ENCODE measurements at places on chromosomes 7 and 10.

- DNase-seq = no peak
Measured at GRCh38 chr7:118111347-118111746, 72.6 kb upstream of the LSM8 start.

DNA sequence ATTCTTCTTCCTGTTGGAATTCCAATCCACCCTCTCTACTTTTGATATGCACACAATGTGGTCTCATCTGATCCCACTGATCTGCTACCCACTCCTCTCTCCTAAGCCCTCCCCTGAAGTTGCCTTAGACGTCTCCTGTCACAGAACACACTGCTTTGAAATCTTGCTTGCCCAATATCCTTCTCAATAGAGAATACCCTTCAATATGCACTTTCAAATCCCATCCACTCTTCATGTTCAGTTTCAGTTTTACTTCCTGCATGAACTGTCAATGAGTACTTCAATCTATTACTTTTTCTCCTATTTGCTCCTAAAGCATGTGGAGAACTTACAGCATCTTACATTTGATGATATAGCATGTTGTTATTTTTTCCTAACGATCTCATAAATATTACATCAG lies 93.5 kb downstream of the UPF2 start:
- no peak for DNase-seq

DNA sequence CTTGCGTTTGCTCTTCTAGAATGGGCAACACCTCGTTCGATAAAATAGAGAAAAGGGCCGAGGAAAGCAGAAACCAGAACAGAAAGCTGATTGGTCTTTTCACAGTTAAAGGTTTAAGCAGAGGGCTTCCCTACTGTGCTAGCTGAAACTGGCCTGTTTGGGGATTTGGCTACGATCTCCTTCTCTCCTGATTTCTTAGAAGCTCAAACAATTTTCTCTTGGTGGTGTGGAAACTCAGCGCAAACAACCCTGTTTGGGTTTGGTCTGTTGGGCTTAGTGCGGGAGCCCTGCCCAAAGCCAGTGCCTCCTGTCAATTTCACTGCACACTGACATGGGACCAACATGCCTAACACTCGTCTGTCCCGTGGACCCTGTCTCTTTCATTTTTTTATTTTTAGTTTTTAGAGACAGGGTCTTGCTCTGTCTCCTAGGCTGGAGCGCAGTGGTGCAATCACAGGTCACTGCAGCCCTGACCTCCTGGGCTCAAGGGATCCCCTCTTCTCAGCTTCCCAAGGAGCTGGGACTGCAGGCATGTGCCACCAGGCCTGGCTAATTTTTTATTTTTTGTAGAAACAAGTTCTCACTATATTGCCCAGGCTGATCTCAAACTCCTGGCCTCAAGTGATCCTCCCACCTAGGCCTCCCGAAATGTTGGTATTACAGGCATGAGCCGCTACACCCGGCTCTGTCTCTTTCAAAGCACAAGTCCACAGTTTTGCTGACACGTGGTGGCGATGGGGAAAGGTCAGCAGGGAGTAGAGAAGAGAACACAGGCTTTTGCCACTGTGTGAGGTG lies 16.5 kb upstream of the BNIP3 start:
- DNase-seq = no peak

GRCh38 chr10:56496186-56496486 lies 135.1 kb upstream of the ZWINT start:
- no peak for DNase-seq

GRCh38 chr10:119360181-119360921 lies 153.0 kb downstream of the GRK5 start:
- no peak for DNase-seq

DNA sequence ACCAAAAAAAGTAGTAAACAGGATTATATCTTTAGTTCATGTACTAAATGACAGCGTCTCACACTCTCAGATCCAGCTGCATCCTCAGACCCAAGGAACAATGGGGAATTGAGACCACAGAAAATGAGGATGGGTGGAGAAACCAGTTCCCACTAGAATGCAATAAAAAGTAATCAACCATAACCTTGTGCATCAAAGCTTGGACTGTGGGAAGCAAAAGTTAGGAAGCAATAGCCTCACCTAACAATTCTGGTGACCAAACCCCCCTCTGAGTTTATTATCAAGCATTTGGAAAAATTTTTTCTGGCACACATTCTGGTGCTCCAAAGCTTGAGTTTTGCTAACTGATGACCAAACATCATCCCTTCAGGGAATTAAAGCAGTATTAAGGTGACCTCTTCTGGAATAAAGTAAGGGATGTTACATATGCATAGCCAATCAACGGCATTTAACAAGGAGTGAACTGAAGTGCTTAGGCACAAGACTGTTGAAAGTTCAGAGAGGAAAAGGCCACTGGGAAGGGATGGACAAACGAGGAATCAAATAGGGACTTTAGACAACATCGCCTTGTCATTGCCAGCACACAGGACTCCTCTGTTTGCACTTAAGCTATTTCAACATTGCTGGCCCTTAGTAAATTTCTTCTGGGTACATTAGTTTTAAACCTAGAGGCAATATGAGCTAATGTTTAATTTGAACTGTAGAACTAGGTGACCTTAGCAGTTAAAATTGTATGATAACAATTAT lies 1.2 kb upstream of the MAT1A start:
- DNase-seq = no peak

GRCh38 chr7:140625908-140626868 lies 14.4 kb downstream of the DENND2A start:
- no peak for DNase-seq

DNA sequence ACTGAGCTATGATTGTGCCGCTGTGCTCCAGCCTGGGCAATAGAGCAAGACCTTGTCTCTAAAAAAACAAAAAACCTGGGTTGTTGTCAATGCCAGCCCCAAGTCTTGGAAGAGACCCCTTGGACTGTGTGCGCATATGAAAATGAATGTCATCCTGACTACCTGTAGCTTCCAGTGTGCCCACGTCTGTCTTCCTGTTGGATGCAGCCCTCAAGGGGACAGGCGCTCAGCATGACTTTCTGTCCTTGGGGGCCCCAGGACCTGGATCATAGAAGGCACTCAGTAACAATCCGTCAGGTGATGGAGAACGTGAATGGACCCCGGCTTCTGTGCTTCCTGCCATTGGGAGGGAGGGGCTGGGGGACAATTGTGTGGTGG lies 9.0 kb downstream of the PRF1 start:
- no peak for DNase-seq

- no peak for DNase-seq
Measured at GRCh38 chr7:115328018-115328417, 406.1 kb downstream of the MDFIC start.

DNA sequence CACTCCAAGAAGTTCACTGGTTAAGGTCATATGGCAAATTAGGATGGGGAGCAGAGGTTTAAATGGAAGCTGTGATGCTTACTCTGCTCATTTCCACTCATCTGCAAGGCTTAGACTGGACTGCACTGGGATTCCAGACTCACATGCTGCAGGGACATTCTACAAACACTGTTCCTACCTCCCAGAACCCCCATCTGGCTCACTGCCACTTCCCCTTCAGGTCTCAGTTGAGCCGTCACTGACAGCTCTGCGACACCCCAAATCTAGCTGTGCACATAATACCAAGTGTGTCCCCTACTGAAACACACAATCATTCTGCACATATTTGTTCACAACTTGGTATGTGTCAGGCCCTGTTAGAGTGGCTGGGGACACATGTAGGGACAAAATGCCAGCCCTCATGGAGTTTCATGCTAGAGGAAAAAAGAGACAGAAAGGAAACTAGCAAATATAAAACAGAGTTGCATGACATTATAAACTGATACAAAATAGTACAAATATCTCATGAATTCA lies 5.4 kb downstream of the PRKCQ start:
- DNase-seq = no peak

DNA sequence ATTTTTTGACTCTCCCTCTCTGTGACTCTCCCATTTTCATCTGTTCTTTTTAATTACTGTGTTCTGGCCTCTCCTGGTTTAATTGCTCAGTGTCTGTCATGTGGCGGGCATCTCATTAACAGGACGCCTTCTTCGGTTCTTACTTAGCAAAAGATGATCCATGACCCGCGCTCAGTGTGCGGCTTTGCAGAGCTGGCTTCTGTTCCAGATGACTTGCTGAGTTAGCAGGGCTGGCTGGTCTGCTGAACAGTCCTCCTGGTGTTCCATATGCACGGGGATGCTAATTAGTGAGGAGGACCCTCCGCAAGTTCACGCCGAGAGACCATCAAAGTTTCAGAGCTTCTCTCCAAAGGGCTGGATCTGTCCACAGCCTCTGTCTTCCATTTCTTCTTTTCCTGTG lies 258.6 kb upstream of the MKI67 start:
- no peak for DNase-seq

DNA sequence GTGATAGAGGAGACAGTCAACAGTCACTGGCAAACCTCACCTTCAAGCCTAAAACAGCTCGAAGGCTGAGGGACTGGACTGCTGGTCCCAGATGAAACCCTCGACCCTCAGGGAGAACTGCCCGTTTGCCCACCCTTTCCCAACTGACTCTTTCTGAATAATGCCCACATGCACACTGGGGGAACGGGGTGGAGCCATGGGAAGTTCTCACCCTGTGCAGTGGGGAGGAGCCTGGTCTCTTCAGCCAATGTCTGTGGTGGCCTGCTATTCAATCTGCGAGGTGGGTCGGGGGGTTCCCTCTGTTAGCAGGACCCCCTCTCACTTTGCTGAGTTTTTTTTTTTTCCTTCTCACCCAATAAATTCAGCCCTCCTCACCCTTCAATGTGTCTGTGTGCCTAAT lies 14.5 kb downstream of the TOMM7 start:
- DNase-seq = no peak

- no peak for DNase-seq
Measured at GRCh38 chr7:40199076-40199802, 64.4 kb downstream of the SUGCT start.

GRCh38 chr10:26516540-26517101 lies 78.5 kb downstream of the APBB1IP start:
- no peak for DNase-seq

All from activated CD8-positive, alpha-beta memory T cell treated with anti-CD3 and anti-CD28 coated beads for 48 hours (primary cell).